ENCODE measurements at places on chromosomes 13 and 19. TPM values are rescaled to one million over a fixed set of nuclear protein-coding genes. Genes with fewer than 3 reads are reported as not detected.
A peak's percentile ranks its signal among the peaks of the same experiment; 100 is the strongest.

DNA sequence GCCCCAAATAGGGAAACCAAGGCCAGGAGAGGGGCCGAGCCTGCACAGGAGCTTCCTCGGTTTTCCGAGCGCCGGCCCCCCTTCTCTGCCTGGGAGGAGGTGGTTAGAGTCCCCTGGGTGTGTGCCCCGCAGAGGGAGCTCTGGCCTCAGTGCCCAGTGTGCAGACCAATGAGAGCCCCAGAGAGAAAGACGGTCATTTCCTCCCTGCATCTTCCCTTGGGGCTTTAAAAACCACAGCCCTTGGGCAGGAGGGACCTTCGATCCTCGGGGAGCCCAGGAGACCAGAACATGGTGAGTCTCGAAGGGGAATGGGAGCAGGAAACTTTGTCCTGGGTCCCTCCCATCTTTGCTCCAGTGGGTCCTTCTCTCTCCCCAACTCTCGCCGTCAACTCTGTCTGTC lies at the start of gene C5AR1:
C5AR1 (plus strand) TSS at position 254 of the 400 bp plus-strand sequence; CDS start at position 289, 35 bp downstream.
- no peak for DNase-seq

DNA sequence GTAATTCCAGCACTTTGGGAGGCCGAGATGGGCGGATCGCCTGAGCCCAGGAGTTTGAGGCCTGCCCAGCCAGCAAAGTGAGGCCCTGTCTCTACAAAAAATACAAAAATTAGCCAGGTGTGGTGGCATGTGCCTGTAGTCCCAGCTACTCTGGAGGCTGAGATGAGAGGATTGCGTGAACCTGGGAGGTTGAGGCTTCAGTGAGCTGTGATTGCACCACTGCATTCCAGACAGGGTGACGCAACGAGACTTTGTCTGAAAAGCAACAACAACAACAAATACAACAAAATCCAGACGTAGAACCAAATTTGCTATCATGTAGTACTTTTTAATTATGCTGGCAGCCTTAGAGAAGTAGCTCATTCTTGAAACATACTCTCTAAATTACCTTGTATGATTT lies 277.1 kb downstream of the KLF5 start:
- no peak for DNase-seq

- DNase-seq: peak; percentile 78
These were observed 8.8 kb downstream of the GTPBP3 start for GRCh38 chr19:17346109-17346671.

DNA sequence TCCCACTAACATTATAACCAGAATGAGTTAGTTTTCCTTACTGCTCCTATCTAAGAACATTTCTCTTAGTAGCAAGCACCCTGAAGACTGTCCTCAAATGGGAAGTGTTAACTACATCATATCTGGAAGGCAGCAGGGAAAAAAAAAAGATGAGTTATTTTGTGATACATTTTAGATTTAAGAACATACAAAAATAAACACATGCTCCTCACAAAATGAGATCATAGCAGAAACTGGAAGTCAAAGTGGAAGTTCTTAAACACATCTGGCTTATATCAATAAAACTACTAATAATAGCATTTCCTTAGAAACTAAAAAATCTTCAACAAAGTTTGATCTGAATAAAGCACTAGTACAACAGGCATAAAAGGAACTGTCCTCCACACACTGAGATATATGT lies 70.4 kb downstream of the SLITRK6 start:
- no peak for DNase-seq

DNA sequence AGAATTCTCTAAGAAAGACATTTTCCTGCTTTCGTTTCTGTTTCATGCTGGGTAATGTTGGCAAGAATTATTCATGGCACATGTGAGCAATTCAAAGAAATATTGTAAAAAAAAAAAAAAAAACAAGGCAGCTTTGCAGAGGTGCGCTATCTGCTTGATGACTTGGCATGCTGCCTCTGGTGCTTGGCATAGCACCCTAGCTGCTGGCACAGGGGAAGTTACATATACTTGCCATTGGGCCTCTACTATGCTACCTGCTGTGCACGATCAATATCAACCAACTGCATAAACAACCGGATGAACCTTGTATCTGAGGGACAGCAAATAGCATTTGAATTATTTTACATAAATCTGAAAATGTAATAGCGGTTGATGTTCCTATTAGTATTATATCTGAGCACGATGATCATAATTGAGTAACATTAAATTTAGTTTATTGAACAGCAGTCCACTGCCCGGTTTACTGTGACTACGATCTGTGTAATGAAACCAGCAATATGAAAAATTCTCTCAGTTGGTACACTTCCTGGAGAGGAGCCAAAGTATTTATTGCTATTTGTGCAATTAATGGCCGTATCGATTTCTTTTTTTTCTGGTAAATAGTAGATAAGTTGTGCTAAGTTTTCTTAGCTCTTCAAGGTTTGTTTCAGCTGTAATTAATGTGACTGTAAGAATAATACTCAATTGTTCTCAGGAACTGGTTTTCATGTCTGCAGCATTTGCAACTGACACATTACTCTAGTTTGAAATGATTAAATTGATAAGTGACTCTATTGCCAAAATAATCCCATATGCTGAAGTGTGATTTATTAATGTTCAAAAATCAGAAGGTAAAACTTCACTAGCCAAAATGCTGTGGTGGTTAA lies 717.3 kb downstream of the DACH1 start:
- DNase-seq: no peak

DNA sequence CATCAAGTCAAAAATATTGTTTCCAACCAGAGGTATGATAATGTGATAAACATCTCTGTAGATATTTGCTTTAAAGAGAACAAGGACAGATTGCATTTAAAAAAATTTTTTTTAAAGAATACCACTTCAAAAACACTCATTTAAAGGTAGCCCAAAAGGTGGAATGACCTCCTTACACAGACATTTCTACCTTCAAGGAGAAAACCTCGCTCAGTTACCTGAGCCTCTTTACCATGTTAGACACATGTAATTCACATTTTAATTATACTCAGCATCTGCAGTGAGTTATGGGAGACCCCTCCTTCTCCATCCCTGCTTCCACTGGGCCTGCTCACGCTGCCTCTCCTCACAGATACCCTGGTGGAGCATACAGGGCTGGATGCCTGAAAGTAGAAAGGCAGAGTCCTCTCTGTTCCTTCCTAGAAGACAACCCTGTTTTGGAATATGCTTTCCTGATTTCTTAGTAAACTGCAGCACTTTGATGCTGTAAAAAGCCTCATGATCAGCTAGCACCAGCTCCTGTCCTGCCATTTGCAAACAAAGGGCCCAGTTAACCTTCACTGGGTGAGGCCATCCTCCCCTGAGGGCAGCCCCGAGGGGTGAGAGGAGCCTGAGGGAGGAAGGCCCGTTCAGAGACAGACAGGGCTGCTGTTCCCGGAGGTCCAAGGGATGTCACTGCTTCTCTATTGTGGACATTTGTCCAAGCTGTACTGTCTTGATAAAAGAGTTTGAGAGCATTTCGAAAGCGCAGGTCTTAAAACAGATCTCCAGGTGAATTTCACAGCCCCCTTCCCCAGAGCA lies 117.8 kb downstream of the IRS2 start:
- no peak for DNase-seq

GRCh38 chr19:3692141-3693024 lies 7.9 kb downstream of the PIP5K1C start:
- DNase-seq: no peak

DNA sequence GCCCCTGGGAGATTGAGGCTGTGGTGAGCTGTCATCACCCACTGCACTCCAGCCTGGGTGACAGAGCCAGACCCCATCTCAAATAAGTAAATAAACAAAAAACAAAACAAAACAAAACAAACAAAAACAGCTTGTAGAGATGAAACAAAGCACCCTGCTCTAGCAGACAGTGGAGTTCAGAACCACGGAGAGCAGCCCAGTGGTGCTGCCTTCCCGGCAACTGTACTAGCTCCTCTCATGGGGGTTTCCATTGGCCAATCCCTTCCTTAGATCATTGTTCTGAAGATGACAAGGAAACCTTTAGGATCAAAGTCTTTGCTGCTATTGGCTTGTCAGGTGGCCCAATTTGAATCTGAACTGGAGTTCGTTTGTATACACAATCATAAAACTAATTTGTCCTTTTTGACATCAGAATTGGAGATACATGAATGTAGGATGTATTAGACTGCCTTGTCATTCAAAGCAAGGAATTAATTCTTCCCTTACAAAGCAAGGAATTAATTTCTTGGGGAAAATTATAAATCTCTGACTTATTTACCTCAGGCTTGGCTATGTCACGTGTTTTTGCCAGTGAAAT lies 19.7 kb upstream of the SYCN start:
- no peak for DNase-seq

- no peak for DNase-seq
These were observed 653.0 kb upstream of the GPC6 start for GRCh38 chr13:92573467-92574057.

DNA sequence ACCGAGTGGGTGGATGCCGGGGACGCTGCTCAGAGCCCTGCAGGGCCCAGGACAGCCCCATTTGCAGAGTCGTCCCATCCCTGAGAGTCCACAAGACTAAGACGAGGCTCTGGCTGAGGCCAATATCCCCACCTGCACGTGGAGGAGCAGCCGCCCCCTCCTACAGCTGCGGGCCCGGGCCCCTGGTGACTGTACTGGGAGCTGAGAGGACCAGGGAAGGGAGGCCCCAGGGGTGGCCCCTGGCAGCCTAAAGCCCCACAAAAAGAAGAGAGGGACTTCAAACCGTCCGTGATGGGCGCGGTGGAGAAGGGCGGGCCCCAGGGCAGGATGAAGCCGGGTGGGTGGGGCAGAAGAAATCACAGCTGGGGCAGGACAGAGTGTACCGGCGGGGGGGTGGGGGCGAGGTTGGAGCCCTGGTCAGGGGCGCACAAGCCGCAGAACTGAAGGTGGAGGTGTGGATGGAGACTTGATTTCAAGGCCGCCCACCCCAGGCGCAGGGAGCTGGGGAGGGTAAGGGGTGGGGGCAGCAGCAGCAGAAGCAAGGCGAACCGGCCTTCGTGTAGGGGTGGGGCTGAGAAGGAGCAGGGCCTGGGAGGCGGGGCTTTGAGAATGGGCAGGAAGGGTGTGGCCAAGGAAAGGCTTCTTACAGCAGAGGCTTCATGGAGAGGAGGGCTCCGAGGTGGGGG lies 12.9 kb downstream of the CFD start:
- no peak for DNase-seq

- no peak for DNase-seq
These were observed 10.3 kb downstream of the ARID3A start for GRCh38 chr19:936175-936546.

- no peak for DNase-seq
These were observed 6.6 kb upstream of the S1PR2 start for GRCh38 chr19:10237702-10238101.

Gene CYP4F3
- 11.5 TPM for total RNA-seq

- no peak for DNase-seq
These were observed 20.3 kb downstream of the CKM start for GRCh38 chr19:45302416-45302815.

GRCh38 chr19:16232127-16232526 lies 34.4 kb downstream of the AP1M1 start:
- no peak for DNase-seq

Gene ACP5
- 44.7 TPM for total RNA-seq

DNA sequence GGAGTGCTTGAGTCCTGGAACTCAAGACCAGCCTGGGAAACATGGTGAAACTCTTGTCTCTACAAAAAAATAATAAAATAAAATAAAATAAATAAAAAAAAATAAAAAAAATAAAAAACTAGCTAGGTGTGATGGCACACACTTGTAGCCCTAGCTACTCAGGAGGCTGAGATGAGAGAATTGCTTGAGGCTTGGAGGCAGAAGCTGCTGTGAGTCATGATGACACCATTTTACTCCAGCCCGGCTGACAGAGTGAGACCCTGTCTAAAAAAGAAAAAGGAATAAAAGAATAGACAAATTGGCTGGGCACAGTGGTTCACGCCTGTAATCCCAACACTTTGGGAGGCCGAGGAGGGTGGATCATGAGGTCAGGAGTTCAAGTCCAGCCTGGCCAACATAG lies 1168.9 kb downstream of the SLITRK5 start:
- DNase-seq: no peak

Gene SPRED3
- not detected for total RNA-seq

Gene CD33
- 17.8 TPM for total RNA-seq

Gene RXFP2
- total RNA-seq: 0.63 TPM

DNA sequence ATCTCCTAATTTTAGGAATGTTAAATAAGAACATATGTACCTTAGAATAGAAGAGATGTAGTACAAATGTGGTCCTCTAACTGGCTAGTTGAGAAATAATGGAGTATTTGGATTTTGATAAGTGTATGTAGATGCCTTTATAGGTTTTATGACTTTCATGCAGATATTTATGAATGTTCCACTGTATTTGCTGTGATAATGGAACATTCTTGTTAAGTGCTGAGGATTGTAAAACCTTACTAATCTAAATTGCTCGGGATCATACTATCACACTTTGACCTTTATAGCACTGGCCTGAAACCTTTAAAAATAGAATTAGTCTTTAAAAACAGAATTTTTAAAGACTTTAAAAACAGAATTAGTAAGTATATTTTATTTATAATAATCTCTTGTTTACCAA lies 135.1 kb downstream of the LMO7 start:
- DNase-seq: no peak

Gene SHISA2
- 2.0 TPM for total RNA-seq

Gene SUGP2
- total RNA-seq: 30.3 TPM

- no peak for DNase-seq
These were observed 125.9 kb downstream of the ZDHHC20 start for GRCh38 chr13:21333186-21333585.

- no peak for DNase-seq
These were observed 5.8 kb downstream of the UBA52 start for GRCh38 chr19:18577365-18577914.

DNA sequence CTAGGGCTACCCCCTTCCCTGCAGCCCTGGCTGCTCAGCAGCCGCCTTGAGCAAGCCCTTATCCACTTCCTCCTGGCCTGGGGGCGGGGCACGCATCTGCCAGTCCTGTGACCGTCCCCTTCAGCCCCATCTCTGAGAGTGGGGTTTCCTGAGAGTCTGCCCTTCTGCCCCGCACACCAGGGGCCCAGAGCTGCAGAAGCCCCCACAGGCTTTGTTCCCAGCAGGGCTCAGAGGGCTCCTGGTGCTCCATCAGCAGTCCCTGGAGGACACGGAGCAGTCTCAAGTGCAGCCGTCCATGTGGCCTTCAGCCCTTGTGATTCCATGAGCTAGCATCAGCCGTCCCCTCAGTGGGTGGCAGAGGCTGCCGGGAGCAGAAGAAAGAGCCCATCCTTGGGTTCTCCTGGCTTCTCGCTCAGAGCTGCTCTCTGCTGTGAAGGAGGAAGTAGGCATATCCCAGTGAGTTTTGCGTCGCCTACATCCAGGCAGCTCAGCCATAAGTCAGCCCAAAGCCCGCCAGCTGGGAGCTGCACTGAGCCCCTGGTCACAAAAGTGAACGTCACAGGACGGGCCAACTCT lies 16.3 kb downstream of the MYO9B start:
- no peak for DNase-seq

- DNase-seq: peak; percentile 28
These were observed 298.8 kb downstream of the NDFIP2 start for GRCh38 chr13:79779761-79780160.

- no peak for DNase-seq
These were observed 92.6 kb upstream of the MCF2L start for GRCh38 chr13:112876305-112877000.

Gene BRME1
- not detected for total RNA-seq

DNA sequence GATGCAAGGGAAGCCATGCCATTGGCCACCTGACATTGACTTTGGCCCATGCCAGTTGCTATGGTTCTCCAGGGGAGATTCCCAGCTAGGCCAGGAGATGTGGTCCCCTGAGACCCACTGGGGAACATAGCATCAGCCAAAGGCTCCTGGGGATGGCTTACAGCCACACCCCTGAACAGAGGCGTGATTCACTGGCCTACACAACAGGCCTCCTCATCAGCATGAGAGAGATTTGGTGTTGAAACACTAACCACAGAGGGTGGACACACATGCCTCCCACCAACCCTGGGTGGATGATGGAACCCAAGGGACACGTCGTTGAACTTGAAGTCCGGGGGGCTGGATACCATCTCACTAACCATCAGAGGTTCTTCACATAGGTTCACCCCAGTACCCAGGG lies 14.4 kb downstream of the IQCN start:
- no peak for DNase-seq

Gene TLE6
- 1.9 TPM for total RNA-seq

Data from omental fat pad (tissue), 4 donors.